Iris pigment epithelial cell (primary cell): ENCODE measurements at places on chromosomes 5 and 9.

DNA sequence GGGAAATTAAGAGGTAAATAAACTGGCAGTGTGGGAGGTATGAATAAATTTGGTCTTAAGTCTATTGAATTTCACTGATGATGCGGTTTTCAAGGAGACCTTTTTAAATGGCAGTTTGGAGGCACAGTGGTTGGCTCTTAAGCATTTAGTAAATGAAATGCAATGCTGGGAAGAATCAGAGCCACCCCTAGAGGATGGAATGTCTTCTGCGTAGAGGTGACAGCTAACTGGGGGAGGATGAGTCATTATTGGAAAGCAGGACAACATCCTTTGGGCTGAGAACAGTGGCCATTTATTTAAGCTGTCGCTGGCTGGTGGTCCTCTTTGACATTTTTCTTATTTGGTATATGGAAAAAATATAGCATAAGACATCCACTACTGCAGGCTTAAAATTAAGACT lies 163.2 kb downstream of the SH3GL2 start:
- peak; percentile 1 for DNase-seq

DNA sequence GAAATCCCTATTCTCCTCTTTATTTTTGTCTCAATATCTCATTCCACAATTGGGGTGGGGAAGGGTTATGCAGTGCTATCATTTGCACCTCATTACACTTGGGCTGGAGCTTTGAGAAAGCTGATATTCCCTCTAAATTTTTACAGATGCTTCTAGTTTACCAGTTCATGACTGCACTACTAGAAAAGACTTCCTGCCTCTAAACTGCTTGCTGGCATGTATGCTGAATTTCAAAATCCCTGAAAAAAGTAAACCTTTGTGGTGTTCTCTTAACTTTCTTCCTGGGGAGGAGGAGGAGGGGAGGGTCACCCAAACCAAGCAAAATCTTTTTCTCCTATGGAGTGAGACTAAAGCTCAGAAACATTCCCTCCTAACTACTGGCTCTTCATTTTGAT lies 45.1 kb downstream of the BNC2 start:
- DNase-seq = peak; percentile 68

DNA sequence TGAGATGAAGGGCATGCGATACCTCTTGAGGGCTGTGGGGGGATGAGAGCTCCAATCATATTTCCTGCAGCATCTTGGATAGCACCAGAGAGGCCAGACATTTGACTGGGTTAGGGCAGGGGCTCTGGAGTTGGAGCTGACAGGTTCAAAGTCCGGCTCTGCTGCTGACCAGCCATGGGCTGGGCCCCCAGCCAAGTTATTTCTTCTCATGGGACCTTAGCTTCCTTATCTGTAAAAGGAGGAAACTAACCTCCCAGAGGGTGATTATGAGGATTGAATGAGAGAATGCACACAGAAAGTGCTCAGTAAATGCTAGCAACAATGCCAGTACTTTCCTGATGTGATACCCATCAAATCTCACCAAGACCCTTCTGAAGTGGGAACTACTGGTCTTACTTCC lies 65.2 kb upstream of the SLC25A51 start:
- DNase-seq = peak; percentile 81

DNA sequence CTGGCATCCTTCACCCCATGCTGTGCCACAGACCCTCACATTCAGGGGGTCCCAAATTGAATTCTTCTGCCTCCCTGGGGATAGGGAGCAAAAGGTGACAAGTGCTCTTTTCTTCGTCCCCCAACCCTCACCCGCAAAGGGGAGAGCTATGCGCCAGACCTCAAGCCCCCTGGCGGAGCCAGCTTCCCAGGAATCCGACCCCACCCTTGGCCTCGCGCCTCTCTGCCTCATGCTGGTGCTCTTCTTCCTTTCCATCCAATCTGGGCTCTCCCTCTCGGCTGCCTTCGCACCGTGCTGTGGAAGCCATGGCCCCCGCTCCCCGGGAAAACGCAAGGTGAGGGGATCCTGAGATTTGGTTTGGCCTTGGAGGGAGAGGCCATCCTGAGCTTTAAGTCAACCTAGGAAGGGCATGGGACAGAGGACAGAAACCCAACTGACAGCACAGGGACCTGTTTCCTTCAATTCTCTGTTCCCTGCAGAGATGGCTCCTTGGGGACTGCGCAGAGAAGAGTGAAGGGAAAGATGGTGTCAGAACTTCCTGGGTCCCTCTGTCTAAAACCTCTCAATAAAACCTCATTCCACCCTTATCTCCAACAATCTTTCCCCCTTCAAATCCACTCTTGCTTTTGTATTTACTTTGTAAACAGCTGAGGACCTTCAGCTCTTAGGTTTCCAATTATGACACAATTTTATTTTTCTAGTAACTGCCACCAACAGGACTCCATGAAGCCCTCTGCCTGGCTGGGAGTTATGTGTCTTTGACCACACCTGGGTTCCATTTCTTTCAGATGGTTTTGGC lies 36.3 kb upstream of the CRB2 start:
- DNase-seq = no peak

- no peak for DNase-seq
Observed at GRCh38 chr9:19294219-19294618, 63.7 kb downstream of the DENND4C start.

DNA sequence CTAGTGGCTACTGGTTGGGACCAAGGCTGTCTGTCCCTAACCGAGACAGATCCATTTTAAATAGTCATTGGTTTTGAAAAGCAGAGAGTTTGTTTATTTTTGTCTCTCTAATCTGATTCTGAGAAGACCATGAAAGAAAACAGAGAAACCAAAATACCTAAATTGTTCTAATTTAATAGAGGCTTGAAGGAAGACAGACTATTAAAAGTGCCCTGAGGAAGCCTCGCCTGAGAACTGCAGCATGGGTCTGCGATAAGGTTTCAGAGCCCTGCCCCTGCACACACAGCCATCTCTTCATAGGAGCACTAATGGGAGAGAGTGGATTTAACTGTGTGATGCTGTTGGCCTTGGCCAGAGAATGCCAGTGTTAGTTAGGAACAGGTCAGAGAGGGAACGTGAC lies 175.5 kb upstream of the SV2C start:
- DNase-seq = no peak

- no peak for DNase-seq
Observed at GRCh38 chr9:127756233-127756632, 21.1 kb upstream of the TOR2A start.

DNA sequence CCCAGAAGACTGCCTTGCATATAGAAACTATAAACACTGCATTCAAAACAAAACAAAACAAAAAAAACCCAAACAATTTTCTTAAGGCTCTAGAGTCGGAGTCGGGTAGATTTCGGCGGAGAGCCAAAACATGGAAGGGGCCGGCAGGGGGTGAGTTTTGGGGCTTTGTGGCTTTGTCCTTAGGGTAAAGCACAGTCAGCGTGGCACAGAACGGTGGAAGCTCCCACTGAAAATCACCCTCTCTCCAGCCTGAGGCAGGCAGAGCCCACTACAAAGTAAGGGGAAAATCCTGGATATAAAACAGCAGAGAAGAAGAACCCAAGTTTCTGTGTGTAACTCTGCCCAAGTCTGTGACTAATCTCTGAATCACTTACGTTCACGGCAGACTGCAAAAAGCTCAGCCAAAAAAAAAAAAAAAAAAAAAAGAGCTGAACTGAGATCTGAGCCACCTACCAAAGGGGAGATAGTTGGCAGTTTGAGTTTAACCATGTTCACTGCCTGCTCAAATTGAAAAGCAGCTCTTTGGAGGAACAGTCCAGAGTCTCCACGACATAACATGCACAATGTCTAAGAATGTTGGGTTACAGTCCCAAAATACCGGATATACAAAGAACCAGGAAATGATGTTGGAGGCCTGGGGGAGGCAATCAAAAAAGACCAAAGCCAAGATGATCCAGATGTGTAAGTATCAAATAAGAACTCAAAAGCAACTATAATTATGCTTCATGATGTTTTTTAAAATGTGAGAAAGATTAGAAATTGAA lies 26.6 kb upstream of the OR2K2 start:
- DNase-seq = peak; percentile 89

- no peak for DNase-seq
Observed at GRCh38 chr5:168770036-168770498, 190.9 kb upstream of the PANK3 start.

- DNase-seq = peak; percentile 41
Observed at GRCh38 chr9:92911511-92912475, 34.0 kb upstream of the ZNF484 start.

- DNase-seq = no peak
Observed at GRCh38 chr9:16304301-16304700, 566.2 kb downstream of the BNC2 start.

GRCh38 chr5:16321284-16321683 lies 141.7 kb upstream of the MARCHF11 start:
- DNase-seq = no peak

DNA sequence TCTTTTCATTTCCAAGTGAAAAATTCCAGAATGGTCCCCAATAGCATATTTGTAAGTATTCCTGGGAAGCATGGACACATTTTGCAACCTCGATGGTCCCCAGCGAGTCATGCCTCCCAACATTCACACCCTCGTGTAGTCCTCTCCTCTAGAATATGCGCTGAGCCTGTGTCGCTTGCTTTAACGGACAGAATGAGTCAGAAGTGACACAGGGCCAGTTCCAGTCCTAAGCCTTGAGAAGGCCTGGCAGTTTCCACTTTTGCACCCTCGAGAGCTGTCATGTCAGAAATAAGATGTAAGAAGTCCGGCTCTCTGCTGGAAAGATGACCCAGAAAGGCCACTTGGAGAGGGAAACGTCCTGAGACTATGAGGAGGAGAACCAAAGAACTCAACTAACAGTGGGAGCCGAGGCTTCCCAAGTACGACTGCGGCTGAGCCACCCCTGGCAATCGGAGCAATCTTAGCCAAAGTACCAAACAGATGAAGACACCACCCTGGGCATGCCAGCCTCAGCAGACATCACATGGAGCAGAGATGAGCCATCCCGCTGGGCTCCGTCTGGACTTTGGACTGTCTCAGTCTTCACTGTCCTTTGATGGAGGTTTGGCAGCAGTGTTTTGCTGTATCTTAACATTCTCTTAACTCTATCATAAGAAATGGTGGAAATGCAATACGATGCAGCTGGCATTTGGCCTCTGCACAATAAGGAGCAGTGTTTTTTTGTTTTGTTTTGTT lies 42.6 kb upstream of the GFPT2 start:
- no peak for DNase-seq

DNA sequence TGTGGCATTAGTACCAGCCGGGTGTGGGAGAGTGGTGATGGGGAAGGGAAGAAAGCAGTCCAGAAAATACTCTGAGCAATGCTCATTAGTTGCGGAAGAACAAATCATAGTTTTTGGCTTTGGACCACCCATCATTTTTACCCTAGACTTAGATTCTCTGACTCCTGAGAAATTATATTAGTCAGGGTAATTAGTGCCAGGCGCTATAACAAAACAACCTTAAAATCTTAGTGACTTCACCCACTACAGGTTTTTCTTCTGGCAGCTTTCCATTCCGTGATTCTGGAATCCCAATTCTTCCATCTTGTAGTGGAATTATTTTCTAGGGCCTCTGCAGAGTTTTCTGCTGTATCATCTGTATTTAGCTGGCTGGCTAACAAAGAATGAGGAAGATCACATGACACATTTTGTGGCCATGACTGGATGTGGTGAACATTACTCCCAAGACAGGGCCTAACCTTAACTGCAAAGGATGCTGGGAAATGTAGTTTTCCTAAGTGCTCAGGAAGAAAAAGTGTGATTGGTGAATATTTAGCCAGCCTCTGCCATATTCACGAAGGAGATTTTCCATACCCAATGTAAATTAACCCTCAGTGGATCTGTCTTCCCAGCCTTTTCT lies 373.0 kb upstream of the MEF2C start:
- DNase-seq = peak; percentile 67

DNA sequence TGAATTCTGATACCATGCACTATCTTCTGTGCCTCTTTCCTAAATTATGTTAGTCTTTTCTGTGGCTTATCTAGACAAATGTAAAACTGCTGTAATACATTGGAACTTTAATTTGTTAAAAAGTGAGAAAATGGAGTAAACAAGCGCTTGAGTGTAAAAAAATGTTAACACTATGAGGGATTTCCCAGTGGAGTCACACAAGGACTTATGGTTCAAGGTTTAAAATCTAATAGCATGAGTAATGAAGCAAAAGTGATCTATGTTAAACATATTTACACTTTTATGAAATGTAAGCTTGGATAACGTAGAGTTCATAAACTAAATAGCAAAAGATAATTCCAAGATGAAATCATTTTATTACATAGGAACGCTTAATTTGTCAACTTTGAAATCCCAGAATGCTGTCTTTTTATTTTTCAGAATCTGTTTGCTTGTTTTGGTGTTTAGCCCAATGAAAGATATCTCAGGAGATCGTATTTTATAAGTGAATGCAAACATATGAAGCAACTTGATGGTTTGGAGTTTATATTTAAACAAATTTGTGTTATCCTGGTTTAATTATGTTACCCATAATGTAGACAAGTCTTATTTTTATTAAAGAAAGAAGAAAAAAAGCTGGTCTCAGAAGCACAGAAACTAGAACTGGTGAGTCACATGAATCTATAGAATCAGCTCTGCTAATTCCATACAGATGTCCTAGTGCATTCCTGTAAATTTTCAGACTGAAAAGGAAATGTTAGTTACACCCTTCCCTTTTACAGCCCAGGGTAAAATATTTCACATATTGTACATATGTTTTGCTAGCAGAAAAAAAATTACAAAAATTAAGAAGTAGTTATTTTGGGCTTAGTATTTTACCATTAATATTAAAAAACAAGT lies 34.2 kb upstream of the FBN2 start:
- peak; percentile 74 for DNase-seq

DNA sequence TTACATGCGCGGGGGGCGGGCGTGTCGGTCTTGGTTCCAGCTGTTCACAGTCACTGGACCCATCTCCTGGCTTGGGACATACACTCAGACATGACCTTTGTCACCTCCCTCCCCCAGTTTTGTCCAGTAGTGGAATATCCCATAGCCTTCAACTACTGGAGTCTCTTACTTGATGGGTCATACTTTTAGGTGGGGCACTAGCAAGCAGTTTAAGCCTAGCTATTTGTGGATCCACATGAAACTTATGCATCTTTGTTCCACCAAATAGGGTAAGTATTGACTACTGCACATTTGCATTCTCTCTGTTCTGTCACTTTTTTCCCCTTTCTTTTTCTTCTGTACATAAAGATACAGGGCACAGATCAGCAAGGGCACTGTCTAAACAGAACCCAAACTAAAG lies 15.4 kb upstream of the MAMDC2 start:
- DNase-seq = no peak

DNA sequence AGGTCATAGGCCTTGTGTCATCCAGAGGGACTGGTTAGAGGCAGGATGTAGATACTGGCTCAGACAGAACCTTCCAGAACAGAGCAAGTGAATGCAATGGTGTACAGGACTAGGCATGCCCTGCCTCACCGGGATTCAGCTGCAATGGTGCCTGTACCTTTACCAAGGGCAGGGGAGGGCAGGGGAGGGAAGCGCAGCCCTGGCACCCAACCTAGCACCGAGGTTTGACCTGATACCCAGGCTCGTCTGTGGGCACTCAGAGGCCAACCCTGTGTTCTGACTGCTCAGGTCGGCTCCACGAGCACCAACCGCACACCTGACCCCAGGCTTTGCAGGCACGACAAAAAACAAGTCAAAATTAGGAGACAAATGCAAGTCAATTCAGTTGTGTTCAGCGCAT lies 47.3 kb upstream of the GFPT2 start:
- no peak for DNase-seq

GRCh38 chr5:31078956-31079355 lies 114.5 kb upstream of the CDH6 start:
- DNase-seq = no peak
